ENCODE measurements at places on chromosomes 4 and X.

DNA sequence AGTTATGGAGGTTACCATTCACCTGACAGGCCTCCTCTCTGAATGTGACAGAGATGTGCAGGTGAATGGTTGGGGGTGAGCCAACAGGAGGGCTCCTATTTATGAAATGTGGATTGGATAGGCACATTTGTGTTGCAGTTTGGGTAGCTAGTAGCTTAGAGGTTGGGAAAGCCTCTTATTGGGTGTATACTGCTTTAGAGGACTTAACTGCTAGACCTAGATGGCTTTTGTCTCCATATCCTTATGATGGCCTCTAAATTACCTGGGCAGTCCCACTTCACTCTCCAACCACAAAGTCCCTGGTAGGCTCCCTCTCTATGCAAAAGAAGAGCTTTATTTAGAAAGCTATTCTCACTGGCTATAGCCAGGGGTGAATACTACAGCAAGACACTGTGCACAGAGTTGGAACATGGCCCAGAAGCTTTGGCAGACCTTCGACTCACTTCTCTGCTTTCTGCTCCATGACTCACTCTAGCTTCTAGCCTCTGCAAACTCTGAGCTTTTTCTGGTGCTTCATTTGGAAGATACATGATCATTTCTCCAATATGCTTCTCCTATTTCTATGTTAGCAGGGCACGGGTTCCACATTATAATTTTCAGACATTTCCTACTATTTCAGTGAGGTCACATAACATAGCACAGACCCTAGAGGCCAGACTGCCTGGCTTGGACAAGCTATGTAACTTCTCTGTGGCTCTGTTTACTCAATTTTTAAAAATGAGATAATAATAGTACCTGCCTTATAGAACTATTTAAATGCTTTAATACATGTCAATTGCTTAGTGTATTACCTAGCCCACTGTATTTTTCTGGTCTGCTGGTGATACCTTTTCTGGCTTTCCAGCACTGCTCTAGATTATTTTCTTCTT is 6.0 kb upstream of the VGLL1 start:
- peak; percentile 7 for DNase-seq

GRCh38 chrX:19156186-19156585 is 33.9 kb upstream of the ADGRG2 start:
- DNase-seq, result no peak

DNA sequence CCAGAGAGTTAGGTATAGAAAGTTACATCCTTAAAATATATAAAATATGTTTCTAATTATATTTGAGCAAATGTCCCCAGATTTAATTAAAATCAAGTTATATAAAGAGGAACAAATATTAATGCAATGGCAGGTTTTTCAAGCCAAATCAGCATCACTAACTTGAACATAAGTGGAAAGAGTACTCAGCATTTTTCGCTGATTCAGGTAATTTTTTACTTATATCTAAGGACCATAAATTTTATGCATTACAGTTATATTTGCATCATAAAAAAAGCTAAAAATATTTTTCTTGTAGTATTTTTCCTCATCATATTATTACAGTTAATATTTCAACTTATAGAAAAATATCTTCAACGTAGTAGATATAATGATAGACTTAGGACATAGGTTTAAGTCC is 1047.4 kb downstream of the FAM133A start:
- no peak for DNase-seq

DNA sequence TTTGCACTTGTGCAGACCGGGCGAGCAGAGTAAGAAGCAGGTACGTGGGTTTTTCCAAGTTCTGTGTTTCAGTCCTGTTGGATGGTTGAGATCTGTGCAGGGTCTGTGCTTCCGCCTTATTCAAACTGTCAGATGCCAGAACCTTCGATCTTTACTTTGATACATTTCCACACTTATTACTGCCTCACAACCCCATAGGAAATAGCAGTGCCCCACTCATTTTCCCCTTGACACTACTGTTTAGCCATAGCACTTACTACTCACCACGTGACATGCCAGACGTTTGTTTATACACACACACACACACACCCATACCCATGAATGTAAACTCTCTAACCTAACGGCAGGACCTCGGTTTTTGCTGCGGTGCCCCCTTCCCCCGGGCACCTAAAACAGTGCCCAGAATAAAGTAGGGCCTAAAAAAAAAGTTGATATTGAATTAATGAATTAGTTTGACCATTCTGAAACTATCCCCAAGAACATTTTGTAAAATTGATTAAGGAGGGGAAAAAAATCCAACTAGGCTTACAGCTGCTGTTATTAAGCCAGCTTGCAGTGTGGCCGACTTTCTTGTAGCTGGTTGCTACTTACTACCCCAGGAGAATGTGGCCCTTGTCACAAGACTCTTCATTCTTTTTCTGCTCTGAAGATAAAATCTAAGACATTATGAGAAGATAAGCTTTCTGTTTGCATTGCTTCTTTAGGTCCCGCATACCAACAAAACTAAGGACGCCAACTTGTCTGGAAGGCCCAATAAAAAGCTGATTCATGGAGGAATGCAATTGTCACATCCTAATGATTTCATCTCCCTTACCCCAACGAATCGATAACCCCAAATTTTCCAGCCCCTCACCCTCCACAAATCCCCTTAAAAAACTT is 704 bp upstream of the SEPSECS start:
- DNase-seq, result no peak

GRCh38 chr4:73730292-73730691 is 10.1 kb upstream of the CXCL8 start:
- no peak for DNase-seq

Data from right renal pelvis (tissue), 4 donors.